Pancreas (tissue), 10 donors: ENCODE measurements at places on chromosomes 6 and 20. TPM values are rescaled to one million over a fixed set of nuclear protein-coding genes. Genes with fewer than 3 reads are reported as not detected.

The HLA-DMB gene
- polyA plus RNA-seq, result 2.7 TPM

The TBC1D32 gene
- 1.1 TPM for polyA plus RNA-seq

The BCAS4 gene
- polyA plus RNA-seq, result 4.8 TPM

The C20orf173 gene
- polyA plus RNA-seq, result not detected

The AHI1 gene
- polyA plus RNA-seq, result 24.8 TPM

GRCh38 chr6:156508923-156509322 is 268.3 kb upstream of the ARID1B start:
- no peak overlapping the region for H3K27ac ChIP-seq
- no peaks in the 10 kb centered on the region for H3K4me1 ChIP-seq
- no peak overlapping the region for H3K4me3 ChIP-seq
- H3K36me3 ChIP-seq, result no peaks in the 10 kb centered on the region
- no peaks in the 10 kb centered on the region for H3K27me3 ChIP-seq
- DNase-seq, result no peak

- H3K4me3 ChIP-seq, result no peak overlapping the region
- no peak overlapping the region for H3K27ac ChIP-seq
- H3K27me3 ChIP-seq, result no peaks in the 10 kb centered on the region
- no peaks in the 10 kb centered on the region for H3K36me3 ChIP-seq
Observed at GRCh38 chr20:45835329-45835765, 1.7 kb downstream of the SNX21 start.

DNA sequence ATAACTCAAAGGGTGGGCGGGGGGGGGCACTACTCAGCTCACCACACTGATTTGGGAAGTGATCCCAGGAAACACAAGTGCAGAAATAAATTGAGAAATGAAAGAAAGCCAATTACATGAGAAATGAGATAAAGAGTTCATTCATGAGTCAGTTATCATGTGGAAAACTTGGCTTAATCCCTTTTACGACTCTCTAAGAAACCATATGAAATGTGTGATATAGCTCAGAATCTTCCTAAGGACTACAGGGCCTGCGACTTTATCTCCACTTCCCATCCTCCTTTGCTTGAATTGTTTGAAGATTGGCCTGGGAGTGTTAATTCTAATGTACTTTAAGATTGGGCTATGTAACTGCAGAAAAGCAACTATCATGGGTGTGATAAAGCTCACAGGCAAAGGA is 3.6 kb upstream of the BTN2A2 start:
- no peaks in the 10 kb centered on the region for H3K36me3 ChIP-seq
- DNase-seq, result no peak

GRCh38 chr6:41072836-41073202 is at the start of gene NFYA:
TSS of gene NFYA (plus strand) at chr6:41072974. CDS start at chr6:41079090, 6,116 bp downstream.
- peak within 1 kb of the TSS; percentile 89 for H3K4me3 ChIP-seq
- no peak for DNase-seq
- H3K4me1 ChIP-seq, result peaks cover 33% of the 10 kb centered on the region
- H3K36me3 ChIP-seq, result no peaks in the 10 kb centered on the region

DNA sequence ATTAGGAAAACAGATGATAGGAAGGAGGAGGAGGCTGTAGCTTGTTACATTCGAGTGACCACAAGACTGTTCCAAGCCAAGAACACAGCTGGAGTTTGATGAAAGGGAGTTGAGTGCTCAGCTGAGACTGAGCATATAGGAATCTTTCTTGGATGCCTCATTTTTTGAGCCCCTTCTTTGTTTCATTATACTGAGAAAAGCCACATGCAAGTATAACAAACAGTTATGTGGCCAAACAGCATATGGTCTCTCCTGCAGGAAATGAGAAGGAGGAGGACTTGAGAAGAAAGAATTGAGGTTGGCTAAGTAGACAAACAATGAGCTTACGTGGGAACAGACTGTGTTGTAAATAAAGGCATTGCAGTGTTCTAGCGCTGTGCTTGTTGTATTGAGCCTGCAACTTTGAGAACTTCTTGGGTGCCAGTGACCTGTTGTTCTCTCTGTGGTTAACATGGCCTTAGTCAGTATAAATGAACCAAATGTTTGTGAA is 78.3 kb downstream of the AKAP7 start:
- DNase-seq, result no peak
- H3K27me3 ChIP-seq, result no peaks in the 10 kb centered on the region
- no peak overlapping the region for H3K4me3 ChIP-seq
- H3K4me1 ChIP-seq, result peaks cover 9% of the 10 kb centered on the region
- H3K27ac ChIP-seq, result no peak overlapping the region

DNA sequence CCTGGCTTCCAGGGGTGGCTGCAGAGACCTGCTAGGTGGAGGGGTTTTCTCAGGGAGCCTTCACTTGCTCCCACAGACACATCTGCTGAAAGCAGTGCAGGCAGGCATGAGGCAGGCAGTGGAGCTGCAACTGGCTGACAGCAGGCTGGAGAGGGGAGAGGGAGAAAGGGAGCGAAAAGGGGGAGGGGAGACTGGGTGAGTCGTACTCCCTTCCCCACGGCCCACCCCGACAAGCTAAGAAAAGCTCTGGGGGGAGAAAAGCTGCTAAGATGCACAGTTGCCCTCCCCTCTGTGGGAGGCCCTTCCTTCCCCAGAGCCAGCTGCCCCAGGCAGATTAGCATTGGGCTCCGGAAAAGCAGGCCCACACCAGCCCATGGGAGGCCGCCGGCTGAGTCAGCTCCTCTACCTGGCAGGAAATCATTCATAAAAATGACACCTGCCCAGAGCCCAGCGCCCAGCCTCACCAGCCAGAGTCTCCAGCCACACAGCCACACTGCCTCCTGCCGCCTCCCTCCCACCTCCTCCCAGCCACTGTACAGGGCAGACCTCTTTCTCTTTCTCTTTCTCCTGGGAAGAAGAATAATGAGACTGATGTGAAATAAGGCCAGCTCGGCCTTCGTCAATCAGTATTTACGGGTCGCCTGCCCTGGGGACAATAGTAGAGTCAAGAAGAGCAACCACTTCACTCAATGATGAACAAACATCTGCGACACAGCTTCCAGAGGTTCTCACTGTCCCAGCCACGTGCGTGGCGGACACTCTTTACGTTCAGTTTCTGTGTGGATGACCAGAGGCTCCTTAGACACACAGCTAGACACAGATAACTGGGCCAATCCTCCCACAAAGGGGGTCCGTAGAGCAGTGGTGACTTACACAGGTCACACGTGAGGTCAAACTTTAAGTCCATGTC is 7.7 kb upstream of the C20orf203 start:
- H3K36me3 ChIP-seq, result no peaks in the 10 kb centered on the region
- H3K27me3 ChIP-seq, result no peaks in the 10 kb centered on the region
- H3K4me3 ChIP-seq, result no peak overlapping the region

DNA sequence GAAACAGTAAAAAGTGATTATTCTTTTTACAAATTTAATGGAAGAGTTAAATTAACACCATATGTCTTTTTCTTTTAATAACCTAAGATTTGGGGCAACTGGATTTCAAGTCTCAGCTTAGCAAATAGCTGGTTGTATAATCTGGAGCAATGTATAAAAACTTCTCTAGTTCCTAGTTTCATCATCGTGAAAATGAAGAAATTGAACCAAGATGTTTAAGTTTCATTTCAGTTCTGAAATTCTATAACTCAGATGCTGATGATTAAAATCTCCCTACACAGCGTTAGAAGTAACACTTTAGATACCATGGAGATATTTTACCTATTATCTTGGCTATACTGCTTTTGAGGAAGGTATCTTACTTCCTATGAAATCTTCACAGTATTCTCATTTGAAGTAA is 252.0 kb downstream of the KIF16B start:
- DNase-seq, result no peak
- H3K36me3 ChIP-seq, result no peaks in the 10 kb centered on the region
- no peaks in the 10 kb centered on the region for H3K4me1 ChIP-seq
- H3K27ac ChIP-seq, result no peak overlapping the region
- no peaks in the 10 kb centered on the region for H3K27me3 ChIP-seq
- no peak overlapping the region for H3K4me3 ChIP-seq

GRCh38 chr6:149939909-149940671 is 1.7 kb upstream of the ULBP2 start:
- no peaks in the 10 kb centered on the region for H3K36me3 ChIP-seq
- no peak for DNase-seq
- H3K4me1 ChIP-seq, result peaks cover 12% of the 10 kb centered on the region
- no peak overlapping the region for H3K4me3 ChIP-seq

GRCh38 chr6:17276766-17277165 is 4.4 kb upstream of the RBM24 start:
- peaks cover 3% of the 10 kb centered on the region for H3K4me1 ChIP-seq
- no peaks in the 10 kb centered on the region for H3K27me3 ChIP-seq
- H3K36me3 ChIP-seq, result no peaks in the 10 kb centered on the region
- no peak for DNase-seq
- H3K27ac ChIP-seq, result no peak overlapping the region

- no peaks in the 10 kb centered on the region for H3K27me3 ChIP-seq
- no peaks in the 10 kb centered on the region for H3K4me1 ChIP-seq
- no peak overlapping the region for H3K27ac ChIP-seq
- no peak overlapping the region for H3K4me3 ChIP-seq
Observed at GRCh38 chr20:58749098-58749769, 56.6 kb downstream of the NPEPL1 start.

DNA sequence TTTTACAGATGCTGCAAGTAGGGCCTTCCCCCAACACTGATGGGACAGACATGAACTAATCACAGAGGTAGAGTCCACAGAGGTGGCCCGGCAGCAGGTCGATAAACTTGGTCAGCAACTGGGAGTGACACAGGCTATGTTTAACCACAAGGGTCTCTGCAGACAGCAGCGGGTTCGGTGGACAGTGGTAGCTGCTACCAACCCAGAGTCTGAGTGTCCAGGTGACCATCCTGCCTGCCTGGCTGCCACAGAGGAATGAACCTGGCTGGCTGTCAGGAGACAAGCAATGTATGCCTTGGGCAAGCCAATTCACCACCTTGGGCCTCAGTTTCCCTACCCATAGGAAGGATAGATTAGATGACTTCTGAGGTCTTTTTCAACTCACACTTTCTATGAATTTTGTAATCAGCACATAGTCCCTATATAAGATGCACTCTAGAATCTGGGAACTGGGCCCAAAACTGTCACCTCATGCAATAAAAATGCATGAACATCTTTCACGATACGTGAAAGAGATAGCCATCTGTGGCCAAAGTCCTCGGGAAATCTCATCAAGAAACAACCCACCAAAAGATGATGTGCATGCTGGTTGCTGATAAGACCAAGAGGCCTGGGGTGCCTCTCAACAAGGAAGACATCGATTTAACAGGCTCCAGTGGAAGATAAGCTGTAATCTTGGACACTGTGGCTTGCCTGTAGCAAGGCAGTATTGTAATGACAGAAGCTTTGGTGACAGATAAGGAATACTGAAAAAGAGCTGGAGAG is 30.5 kb downstream of the MDGA1 start:
- H3K4me1 ChIP-seq, result no peaks in the 10 kb centered on the region
- H3K27ac ChIP-seq, result no peak overlapping the region
- DNase-seq, result no peak

DNA sequence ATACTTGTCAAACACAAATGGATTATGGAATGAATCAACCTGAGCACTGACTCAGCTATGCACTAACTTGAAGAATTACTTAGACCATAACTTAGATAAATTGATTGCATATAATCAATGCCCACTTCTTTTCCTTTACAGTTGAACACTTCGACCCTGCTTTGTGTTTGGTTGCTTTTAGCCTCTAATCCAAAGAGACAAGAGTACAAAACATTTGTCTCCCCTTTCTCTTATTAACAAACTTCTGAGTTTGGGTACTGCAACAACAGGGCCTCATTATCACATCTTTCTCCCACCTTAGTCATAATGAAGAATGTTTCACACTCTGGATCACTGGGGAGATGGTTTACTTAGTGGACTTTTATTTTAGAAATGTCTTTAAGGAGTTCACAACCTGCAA is 2.6 kb upstream of the TAAR6 start:
- no peaks in the 10 kb centered on the region for H3K36me3 ChIP-seq
- H3K27ac ChIP-seq, result no peak overlapping the region
- no peaks in the 10 kb centered on the region for H3K4me1 ChIP-seq
- H3K27me3 ChIP-seq, result no peaks in the 10 kb centered on the region
